T-helper 17 cell (primary cell): ENCODE measurements at places on chromosomes 12 and 14.
A peak's percentile ranks its signal among the peaks of the same experiment; 100 is the strongest.

DNA sequence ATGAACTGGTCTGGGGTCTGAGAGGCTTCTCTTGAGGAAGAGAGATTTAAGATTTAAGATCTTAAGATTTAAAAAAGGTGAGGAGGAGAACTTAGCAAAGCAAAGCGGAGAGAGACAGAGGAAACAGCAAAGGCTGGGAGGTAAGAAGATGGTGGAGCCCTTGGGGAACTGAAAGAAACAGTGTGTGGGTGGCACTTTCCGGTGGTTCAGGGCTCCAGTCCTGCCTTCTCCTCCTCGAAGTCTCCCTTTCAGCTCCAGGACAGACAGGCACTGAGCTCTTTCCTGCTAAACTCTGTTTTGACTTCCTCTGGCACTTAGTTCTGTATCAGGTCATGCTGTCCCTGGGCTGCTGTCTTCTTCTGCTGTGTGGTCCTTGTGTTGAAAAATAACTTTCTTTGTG, 298.7 kb upstream of the SRRM4 start:
- DNase-seq, result no peak

DNA sequence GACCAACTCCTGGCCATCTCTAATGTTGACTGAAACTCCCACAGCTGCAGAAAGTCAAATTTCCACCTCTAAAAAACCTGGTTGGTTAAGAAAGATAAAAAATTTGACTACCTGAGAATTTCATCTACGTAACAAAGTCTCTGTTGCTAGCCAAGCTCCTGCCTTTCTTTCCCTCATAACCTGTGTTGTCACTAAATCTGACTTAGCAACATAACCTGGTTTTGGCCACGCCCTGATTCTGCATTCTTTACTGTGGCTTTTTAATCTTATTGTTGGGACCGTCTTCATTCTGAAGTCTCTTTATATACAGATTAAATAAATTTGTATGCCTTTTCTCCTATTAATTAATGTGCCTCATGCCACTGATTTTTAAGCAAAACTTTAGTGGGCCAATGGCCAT, 16.1 kb upstream of the CD69 start:
- no peak for DNase-seq

GRCh38 chr12:122130150-122130549, 43.9 kb downstream of the IL31 start:
- no peak for DNase-seq

GRCh38 chr12:2877953-2878732, 1.1 kb downstream of the RHNO1 start:
- DNase-seq, result no peak

DNA sequence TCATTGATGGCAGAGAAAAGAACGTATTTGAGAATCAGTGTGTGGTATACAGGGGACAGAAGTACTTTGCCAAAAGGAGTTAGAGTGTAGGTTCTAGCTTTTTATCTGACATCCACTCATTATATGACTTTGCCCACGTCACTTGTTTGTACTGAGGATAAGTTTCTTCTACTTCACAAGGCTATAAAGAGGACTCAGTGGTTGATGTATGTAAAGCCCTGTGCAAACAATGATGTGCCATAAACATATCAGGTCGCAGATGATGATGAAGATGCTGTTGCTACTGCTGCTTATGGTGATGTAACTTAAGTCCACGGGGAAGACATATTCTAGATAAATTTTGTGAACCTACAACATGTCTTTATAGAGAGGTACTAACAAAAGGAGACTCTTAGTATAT, 66.3 kb downstream of the TRHDE start:
- no peak for DNase-seq

DNA sequence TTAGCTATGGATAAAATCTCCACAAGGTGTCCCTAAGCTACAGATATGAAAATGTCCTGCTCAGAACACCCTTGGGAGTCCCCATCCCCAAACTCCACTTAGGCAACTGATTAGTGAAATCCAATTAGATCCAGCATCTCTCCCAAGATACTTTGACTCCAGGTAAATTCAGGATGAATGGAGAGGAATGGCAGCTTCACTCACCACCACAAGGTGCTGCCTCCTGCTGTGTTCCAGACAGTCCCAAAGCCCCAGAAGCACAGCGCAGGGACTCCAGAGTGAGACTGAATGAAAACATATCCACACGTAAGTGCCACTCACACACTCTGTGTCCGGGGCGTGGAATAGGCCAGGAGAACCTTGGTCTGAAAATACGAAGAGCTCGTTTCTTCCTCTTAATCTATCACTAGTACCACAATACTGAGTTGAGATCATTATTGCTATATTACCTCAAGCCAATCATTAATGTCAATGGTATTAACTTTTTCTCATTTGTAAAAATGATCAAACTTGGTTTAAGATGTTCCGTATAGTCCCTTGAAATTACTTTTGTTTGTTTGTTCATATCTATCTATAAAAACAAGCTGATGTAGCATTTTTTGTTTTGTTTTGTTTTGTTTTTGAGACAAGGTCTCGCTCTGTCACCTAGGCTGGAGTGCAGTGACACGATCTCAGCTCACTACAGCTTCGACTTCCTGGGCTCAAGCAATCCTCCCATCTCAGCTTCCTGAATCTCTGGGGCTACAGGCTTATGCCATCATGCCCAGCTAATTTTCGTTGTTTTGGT, 70.0 kb upstream of the BICD1 start:
- no peak for DNase-seq

DNA sequence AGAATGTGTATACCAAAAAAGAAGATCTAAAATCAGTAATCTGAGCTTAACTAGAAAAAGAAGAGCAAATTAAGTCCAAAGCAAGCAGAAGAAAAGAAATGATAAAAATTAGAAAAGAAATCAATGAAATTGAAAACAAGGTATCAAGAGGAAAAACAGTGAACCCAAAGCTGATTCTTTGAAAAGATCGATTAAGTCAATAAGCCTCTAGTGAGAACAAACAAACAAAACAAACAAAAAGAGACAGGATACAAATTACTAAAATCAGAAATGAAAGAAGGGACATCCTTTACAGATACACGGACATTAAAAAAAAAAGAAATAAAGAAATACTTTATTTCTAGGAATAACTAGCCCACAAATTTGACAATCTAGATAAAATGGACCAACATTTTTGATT, 12.9 kb upstream of the GALNT8 start:
- DNase-seq, result no peak

DNA sequence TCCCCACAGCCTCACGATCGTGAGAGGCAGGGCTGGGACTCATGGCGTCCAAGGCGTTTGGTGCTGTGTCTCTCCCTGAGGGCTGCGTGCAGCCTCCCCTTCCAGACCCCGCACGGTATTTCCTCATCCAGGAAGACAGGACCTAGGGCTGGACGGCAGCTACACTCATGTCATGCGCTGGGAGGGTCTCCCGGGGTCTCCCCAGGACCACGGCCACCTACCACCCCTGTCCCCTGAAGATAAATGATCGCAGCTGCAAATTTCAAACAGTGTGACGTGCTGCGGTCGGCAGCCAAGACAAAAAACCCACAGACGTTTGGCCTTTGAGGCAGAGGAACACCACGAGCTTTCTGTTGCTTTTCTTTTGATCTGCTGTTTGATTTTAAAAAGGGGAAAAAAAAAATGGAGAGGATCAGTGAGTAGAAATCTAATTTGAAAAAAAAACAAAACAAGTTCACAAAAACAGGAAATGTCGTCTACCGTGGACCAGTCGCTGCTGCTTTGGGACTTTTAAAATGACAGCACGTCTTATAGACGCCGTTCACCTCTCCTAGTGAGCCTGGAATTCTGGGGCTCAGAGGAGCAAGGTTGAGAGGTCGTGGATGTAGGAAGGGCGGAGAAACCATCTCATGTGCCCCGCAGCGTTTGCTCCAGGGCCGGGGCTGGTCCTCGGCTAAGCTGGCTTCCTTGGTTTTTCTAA, 237.6 kb downstream of the SLC41A2 start:
- peak; percentile 62 for DNase-seq

DNA sequence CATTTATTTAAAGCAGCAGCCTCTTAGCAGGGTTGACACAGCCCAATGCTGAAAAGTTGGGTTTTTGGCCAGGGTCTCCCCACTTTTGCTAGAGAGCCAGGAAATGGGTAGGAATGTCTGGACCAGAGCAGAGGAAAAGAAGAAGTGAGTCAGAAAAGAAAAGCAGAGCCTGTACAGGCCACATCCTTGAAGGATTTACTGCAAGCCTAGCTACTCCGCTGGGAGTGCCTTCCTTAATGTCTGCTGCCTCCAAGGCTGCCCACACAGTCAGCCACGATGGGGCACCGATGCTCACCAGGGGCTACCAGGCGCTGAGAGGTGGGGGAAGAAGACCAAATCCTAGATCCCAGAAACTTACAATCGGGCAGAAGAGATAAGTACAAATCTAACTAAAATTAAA, 139.2 kb downstream of the C12orf75 start:
- no peak for DNase-seq

GRCh38 chr12:131459773-131460365, 251.0 kb upstream of the SFSWAP start:
- no peak for DNase-seq

DNA sequence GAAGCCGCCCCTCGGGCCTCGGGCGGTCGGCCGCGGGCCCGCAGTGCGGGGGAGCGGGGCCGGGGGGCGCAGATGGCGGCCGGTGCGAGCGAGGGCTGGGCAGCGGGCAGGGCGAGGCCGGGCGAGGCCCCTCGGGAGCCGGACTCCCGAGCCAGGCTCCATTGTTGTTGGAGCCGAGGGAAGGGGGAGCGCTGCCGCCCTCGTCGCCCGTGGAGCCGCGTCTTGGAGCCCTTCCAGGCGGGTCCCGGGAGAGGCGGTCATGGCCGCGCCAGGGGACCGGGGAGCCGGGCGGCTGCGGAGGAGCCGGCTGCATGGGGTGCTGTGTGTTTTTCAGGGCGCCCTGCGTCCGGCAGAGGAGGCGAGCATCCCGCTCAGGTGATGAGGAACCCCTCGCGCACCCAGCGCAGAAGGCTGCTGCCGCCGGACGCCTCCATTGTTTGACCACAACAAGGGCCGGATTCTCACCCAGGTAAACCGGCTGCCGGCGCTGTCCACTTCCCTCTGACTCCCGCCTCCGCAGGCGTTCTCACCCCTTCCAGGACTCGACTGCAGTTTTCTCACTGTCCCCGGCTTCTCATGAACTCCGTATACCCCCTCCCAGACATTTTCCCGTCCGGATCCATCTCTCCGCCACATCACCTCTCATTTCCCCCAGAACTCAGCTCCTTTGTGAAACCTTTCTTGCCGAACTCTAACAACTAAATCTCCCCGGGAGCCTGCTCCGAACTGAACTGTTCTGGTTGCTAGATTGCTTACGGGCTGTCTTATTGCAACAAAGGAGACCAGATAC, 732 bp downstream of the ZNF664 start:
- peak; percentile 9 for DNase-seq

DNA sequence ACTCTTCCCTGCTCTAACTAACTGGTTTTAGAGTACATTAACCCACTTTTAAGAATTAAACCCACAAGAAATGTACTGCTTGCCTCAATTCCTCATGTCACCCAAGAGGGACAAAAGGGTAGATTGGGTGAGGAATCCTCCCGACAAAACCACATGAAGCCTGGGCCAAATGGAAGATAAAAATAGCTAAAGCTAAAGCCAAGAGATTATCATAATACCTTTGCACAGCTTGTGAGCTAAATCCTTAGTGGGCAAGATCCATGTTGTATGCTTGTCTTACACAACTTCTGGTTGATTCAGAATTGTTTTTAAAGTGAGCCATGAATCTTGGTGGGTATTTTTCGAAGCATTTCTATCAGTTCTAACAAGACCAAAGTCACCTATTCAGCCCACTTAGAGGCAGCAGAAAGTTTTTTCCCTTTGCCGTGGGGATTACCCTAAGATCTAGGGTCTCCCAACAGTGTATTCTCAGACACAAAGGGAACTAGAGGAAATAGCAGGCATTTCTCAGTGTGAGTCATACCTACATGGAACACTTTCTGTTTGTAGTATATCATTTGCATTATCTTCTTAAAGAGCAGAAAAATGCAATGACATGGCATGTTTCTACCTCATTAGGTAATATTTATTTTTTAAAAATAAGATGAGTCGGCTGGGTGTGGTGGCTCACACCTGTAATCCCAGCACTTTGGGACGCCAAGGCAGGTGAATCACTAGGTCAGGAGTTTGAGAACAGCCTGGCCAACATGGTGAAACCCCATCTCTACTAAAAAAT, 616.6 kb downstream of the KCNH5 start:
- DNase-seq, result no peak

DNA sequence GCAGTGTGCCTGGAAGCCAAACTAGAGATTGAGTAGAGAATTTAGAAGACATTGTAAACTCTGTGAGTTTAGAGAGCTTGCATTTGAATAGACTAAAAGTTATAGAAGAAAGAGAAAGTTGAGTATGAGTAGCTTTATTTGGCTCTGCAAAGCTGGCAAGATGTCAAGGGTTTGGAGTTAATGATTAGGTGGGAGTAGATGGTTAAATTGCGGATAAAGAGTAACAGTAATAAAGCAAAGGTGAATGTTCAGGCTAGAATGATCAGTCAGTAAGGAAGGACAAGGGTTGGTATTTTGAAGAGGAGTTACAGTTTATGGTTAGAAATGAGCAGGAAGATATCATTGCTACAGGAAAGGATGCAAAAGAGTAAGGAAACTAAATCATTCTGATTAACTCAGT, 5.2 kb downstream of the PPM1A start:
- no peak for DNase-seq

- DNase-seq, result no peak
Measured at GRCh38 chr12:67662910-67663538, 14.5 kb downstream of the DYRK2 start.

GRCh38 chr14:90453401-90453951, 56.6 kb downstream of the CALM1 start:
- no peak for DNase-seq

DNA sequence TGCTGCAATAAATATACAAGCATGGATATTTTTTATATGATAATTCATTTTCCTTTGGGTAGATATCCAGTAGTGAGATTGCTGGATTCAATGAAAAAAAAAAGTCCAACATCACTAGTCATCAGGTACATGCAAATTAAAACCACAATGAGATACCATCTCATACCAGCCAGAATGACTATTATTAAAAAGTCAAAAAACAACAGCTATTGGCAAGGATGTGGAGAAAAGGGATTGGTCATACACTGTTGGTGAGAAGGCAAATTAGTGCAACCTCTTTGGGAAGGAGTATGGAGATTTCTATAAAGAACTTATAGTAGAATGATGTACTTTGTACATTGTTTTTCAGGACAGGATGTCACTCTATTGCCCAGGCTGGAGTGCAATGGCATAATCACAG, 531.2 kb upstream of the MGAT4C start:
- no peak for DNase-seq

DNA sequence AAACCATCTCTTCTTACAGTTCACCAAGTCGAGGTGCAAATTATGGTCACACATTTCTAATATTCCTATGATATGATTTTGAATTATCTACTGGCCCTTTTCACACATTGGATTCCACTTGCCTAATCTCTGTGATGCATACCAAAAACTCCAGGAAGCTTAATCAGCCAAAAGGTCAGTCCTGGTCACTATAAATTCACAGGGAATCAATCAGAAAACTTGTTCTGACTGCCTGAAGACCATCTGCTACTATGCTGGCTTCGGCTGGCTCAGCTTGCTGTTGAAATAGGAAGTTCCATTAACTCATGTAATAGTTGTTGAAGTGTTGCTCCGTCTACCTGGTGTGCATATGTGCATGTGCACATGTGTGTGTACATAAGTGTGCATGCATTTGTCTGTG, 142.8 kb upstream of the FLRT2 start:
- no peak for DNase-seq
